ENCODE measurements at places on chromosomes 12 and 14.
A peak's percentile ranks its signal among the peaks of the same experiment; 100 is the strongest.

- no peak for DNase-seq
Measured at GRCh38 chr12:132765361-132765760, 3.7 kb upstream of the ANKLE2 start.

GRCh38 chr12:65672441-65672840 lies 151.8 kb upstream of the HMGA2 start:
- DNase-seq = no peak

DNA sequence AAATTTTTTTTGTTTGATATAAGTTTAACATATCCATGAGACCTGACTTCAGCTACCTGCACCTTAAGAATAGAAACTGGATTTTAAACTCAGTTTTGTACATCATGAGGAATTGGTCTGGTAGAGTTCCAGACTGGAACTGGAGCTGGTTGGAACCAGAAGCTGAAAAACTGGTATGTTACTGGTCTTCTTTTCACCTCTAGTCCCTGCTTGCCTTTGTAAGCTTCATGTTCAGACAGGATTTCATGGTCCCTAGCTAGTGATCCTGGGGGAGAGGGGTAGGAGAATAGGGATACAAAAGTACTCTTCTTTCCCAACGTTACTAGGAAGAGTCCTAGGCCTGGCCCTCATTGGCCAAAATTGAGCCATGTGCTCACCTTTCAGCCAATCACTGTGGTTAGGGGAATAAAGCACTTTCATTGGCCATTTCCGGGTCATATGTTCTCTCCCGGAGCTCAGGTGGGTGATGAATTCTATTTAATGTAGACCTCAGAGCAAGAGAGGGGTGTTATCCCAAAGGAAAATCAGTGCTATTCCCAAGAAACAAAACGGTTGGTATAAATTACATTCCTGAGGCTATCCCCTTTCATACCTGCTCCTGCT lies 36.9 kb upstream of the APPL2 start:
- no peak for DNase-seq

- no peak for DNase-seq
Measured at GRCh38 chr14:22668863-22669262, 24.7 kb upstream of the OR6J1 start.

- no peak for DNase-seq
Measured at GRCh38 chr12:76848132-76848531, 30.7 kb downstream of the CSRP2 start.

DNA sequence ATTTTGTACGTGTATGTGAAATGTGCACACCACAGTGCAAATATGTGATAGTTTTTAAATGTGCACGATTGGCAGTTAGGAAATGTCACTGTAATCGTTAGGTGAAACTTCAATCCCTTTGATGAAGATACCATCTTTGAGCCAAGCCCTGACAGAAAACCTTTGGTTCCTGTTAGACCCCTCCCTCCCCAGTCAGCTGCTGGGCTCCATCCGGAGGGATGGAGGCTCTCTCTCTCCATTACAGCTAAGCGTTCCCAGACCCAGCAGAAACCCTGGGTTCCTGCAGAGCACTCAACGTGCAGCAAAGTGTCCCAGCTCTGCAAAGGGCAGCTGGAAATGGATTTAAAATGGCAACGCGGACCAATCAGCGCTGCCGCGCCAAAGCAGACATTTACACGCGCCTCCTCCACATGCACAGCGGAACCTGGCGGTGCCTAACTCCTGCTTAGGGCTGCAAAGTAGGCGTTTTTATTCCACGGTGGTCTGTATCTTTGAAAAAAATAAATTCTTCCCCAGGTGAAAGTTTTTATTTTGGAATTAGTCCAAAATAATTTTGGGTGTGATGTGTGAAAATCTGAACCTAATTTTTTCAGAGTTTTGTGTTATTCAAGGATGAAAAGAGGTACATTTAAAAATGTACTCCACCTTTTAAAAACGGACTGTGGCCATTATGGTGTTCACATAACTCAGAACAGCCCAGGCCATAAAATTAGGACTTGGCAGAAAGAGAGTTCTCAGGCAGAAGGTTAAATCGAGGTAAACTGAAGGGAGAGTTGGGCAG lies 1.4 kb upstream of the HMGA2 start:
- DNase-seq = no peak

DNA sequence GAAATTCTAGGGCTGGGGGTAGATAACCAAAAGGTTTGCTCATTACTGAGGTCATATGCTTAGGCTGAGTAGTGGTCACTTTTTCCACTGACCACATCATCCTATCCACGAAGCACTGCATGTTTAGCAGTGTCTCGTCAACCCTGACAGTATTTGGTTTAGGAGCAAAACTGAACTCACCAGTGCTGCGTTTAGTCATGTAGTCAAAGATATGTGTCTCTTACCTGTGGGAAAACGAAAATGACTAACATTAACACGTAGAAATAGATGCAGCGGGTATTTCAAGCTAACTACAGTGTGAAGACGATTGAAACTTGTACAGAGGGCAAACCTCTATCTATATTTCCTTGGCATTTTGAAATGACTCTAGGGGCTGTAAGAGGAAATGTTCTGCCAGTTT lies 34.6 kb downstream of the MTHFD1 start:
- peak; percentile 81 for DNase-seq

DNA sequence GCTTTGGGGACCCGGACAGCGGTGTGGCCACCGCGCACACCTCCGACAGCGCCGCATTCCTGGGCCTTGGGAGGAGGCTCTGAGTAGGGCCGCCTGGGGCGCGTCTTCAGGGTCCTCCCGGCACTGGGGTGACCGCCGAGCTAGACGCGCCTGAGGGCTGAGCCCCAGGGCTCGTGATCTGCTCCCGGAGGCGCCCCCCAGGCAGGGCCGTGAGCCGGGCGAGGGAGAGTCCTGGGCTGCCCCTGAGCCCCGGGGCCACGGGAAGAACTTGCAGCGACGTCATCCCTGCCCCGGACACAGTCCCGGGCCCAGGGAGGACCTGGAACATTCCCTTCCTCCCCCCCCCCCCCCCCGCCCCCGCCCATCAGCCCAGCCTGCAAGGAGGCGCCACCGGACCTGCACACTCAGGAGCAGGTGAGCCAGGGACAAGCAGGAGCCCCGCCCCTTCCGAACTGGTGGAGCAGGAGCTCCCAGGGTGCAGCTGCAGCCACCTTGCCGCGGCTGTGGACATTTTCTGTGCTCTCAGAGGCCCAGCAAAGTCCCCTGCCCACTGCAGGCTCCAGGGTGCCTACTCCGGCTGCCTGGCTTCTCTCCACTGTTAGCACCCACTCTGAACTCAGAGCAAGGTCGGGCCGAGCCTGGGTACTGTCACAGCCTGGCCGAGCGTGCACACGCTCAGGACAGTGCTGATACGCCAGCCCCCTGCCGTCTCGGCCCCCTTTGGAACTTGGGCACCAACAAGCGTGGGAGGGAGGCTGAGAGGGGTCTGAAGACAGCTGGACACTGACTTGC lies 50.7 kb downstream of the A2M start:
- no peak for DNase-seq

DNA sequence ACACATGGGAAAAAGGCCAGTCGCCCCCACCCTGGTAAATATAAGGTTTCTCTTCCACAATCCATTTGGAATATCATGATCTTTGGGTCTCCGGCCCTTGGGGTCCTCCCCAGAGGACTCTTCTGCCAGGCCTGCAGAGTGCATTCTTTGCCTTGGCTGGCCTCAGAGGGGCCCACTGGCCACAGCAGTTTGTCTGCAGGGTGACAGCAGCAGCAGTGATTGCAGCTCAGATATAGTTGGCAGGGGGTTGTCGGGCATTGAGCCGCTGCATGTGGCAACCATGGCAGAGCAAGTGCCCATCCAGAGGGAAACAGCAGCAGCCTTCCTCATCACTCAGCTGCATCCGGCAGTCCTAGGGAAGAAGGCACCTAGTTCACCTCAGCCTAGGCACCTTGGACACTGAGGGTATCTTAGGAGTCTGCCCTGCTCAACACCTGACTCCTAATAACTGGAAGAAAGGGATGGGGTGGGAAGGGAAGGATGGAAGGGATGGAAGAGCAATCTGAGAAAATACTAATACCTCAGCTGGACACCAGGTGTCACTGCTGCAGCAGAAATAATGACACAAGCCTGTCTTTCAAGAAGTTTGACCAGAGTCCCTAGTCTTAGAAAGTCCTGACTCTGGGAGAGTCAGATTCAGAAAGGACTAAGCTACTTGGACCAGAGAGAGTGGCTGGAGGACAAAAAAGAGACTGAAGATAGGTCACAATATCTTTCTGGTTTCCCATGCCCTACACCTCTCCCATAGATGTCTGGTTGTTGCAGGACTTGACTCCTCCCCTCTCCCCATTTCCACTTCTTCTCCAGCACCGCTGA lies 8.9 kb downstream of the AJUBA start:
- DNase-seq = no peak

DNA sequence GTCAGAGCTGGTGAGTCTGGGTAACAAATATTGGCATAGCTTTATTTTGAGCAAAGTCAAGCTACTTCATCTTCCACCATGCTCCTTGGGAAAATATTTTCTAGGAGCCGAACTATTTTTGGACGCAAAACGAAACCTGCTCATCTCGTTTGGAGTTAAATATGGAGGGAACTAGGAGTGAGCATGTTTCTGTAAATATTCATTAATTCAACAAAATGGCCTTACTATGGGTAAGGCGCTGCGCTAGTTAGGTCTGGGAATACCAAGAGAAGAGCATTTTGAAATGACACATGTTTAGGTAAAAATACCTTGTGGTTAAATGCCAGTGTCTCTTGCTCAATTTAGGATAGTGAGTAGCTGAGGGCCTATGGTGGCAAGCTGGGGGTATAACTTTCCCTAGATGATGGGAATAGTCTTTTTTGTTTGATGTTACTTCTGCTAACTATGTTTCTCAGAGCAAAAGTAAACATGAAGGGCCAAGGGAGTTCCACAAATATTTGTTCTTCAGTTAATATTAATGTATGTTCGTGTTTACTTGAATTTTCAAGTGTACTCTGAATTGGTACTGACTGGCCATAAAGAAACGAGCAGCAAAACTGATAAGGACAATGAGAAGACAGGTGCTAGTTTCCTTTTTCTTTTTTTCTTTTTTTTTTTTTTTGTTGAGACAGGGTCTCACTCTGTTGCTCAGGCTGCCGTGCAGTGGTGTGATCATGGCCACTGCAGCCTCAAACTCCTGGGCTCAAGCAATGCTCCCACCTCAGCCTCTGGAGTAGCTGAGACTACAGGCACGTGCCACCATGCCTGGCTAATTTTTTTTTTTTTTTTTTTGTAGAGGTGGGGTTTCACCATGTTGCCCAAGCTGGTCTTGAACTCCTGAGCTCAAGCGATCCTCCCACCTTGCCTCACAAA lies 77.7 kb downstream of the MAP1LC3B2 start:
- DNase-seq = no peak

- DNase-seq = no peak
Measured at GRCh38 chr14:100429537-100429936, 106.4 kb downstream of the SLC25A47 start.

DNA sequence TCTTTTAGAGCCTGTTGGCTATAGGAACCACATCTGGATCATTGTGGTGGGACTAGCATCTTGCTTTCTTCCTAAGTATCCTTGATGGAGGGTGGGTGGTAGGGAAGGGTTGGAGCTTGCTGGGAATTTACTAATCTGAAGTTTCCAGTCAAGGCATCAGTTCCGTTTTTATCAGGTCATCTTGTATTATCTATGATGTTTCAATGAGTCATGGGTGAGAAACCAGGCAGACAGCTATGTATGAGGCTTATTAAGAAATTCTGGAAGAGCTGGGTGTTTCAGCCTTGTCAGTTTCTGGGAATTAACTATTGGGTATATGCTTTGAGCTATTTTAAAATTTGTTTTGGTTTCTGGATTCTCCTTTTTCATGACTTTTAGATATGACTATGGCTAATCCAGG lies 11.3 kb downstream of the TSFM start:
- no peak for DNase-seq

- no peak for DNase-seq
Measured at GRCh38 chr14:69170839-69171238, 17.9 kb upstream of the DCAF5 start.

- no peak for DNase-seq
Measured at GRCh38 chr12:57687862-57688261, 6.1 kb upstream of the OS9 start.

GRCh38 chr12:54689984-54690383 lies 41.8 kb upstream of the DCD start:
- DNase-seq = no peak

GRCh38 chr12:107662484-107662883 lies 23.1 kb upstream of the PWP1 start:
- DNase-seq = no peak

GRCh38 chr12:65392491-65392890 lies 114.0 kb downstream of the MSRB3 start:
- no peak for DNase-seq

DNA sequence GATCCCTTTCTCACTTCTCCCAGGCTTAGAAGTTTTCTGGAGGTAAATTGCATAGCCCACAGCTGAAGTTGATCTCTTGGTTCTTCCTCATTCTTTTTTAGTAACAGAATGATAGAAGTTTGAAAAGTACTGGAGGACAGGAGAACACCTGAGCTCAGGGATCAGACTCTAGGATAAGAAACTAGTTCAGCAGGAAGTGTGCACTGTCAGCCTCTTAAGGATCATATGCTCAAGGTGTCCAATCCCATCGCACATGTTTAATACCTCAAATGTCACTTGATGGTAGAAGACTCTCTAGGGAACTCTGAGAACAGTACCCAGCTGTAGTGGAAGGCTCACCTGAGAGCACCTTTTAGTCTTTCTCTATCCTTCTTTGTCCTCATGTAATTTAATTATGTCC lies 14.7 kb upstream of the LIMA1 start:
- DNase-seq = no peak

DNA sequence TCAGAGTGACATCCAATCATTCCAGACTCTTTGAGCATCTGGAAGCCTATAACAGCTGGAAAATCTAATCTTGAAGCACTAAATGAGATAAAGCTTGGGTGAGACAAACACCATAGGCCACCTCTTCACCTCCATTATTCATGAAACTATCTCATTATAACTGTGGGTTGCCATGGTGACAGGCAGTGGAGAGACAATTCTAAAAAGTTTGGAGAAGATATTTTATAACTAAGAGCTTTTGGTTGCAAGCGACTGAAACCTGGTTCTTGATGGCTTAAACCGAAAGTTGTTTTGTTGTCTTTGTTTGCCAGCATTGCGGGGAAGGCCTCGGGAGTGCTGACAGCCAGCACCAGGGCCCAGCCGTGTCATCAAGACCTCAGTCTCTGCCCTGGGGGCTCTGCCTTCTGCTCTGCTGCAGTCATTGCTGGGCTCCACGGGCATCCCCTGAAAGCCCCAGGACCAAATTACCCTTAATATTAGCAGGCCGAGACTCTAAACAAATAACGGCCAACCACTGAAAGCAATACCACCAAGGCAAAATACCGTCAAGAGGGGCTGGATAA lies 353.6 kb upstream of the SFSWAP start:
- DNase-seq = no peak

DNA sequence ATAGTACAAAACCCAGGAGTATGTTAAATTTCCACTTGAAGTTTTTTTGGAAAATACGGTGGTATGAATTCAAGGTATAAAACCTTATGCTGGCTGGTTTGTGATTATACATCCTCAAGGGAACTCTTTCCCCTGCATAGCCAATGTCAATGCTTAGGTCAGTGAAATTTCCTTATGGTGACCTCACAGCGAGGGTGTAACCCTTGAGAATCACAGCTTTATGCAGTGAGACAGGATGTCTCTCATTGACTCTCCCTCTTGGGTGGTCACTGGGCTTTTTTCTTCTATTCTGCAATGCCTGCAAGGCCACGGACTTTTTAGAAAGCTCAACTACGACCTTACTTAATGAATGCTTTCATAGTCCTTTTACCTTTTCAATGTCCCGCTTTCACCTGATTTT lies 64.4 kb downstream of the TMTC1 start:
- DNase-seq = no peak

- DNase-seq = no peak
Measured at GRCh38 chr12:9669019-9669326, 540 bp upstream of the CLEC2D start.
